ENCODE measurements at places on chromosomes 7 and 10. TPM values are rescaled to one million over a fixed set of nuclear protein-coding genes. Genes with fewer than 3 reads are reported as not detected.

The IGF2BP3 gene
- polyA plus RNA-seq: 78.5 TPM

GRCh38 chr7:142808802-142809583 is 38.2 kb downstream of the PRSS2 start:
- DNase-seq: no peak

DNA sequence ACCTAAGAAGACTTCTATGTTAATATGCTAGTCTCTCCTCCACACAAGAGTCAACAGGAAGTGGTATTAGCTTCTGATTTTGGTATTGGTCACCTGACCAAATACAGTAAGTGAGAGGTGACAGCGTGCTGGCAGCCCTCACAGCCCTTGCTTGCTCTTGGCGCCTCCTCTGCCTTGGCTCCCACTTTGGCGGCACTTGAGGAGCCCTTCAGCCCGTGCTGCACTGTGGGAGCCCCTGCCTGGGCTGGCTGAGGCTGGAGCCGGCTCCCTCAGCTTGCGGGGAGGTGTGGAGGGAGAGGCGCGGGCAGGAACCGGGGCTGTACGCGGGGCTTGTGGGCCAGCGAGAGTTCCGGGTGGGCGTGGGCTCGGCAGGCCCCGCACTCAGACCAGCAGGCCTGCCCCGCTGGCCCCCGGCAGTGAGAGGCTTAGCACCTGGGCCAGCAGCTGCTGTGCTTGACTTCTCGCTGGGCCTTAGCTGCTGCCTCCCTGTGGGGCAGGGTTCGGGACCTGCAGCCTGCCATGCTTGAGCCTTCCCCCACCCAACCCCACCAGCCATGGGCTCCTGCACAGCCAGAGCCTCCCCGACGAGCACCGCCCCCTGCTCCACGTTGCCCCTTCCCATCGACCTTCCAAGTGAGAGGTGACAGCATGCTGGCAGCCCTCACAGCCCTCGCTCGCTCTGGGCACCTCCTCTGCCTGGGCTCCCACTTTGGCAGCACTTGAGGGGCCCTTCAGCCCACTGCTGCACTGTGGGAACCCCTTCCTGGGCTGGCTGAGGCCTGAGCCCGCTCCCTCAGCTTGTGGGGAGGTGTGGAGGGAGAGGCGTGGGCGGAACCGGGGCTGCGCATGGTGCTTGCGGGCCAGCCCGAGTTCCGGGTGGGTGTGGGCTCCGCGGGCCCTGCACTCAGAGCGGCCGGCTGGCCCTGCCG is 4.2 kb upstream of the ACSL5 start:
- DNase-seq: no peak

GRCh38 chr7:36182854-36183604 is 30.0 kb downstream of the EEPD1 start:
- DNase-seq: no peak

DNA sequence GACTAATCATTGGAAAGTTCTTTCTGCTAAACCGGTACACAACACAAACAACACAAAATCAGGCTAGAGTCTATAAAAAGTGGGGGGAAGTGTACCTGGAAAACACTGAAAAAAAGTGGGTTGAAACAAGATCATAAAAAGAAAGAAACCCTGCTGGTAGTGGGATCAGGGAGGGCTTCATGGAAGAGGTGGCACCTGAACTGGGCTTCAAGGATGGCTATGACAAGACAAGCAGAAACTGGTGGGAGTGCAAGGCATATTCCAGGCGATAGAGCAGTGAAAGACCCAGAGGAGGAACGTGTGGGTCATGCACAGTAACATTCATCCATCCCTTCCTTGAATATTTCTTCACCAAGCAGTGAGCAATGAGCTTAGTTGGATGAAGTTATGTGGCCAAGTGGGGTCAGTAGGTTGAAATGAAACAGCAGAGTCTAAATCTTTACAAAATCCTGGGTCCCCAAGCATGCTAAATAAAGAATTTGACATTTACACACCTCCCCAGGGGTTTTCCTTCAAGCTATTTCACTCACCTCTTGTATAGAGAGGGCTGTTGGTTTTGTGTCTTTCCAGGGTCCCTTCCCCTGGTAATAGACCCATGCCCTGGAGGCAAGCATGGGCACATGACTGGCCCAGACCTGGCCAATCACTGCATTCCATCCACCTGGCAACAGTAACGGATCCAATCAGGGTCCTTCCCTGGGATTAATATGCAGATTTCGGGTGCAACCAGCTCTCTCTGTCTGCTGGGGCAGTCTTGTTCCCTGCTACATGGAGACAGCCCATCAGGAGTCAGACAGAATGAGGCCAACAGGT is 38.2 kb downstream of the SPOCK2 start:
- DNase-seq: no peak

The HOXA3 gene
- 1.6 TPM for polyA plus RNA-seq

The TRIM74 gene
- 0.09 TPM for polyA plus RNA-seq

DNA sequence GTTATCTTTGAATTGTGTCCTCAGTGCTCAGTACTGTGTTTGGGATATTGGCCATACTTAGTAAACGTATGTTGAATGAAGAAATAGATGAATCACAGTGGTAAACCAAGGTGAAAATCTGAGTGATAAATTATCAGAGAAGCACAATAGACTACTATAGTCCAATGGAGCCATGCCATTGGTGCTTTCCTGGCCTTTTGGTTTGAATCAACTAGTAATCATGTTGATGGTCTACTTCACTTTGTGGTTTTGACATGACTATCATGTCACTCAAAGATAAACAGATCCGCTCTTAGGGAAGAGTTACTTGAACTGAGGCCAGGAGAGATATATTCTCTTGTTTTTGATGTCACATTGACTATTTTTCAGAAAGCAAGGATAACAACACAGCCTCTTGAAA is 86.1 kb upstream of the IGFBP3 start:
- DNase-seq: no peak

The VSIR gene
- 22.1 TPM for polyA plus RNA-seq

GRCh38 chr10:130361351-130362105 is 225.3 kb downstream of the GLRX3 start:
- DNase-seq: no peak

DNA sequence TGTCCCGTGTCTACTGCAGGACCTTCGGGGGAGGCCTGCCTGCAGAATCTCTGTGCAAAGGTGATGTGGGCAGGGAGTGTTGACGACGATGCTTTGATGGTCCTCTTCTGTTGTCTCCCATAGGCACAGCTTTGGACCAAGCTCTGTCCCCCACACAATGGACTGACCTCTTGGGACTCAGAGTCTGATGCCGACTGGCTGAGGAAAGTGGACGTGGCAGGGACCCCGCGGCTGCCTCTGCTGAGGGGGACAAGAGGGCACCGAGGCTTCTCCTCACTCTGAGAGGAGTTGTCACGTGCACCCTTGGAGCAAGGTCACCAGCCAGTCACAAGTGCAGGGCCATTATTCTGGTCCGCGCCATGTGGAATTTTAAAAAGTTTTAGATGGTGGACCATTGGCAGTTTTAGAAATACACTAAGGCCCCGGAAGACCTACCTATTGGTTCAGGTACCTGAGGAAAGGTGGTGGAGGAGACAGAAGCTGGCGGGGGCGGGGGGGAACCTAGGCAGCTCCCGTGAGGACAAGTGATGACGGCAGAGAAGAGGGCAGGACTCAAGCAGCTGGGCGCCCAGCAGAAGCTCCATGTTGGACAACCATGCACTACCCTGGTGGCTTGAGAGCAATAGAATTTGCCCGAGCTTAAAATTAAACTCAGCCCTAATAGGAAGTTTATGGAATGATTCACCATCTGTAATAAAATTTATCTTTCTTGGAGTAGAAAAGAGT is 331.4 kb downstream of the PTPRN2 start:
- no peak for DNase-seq

DNA sequence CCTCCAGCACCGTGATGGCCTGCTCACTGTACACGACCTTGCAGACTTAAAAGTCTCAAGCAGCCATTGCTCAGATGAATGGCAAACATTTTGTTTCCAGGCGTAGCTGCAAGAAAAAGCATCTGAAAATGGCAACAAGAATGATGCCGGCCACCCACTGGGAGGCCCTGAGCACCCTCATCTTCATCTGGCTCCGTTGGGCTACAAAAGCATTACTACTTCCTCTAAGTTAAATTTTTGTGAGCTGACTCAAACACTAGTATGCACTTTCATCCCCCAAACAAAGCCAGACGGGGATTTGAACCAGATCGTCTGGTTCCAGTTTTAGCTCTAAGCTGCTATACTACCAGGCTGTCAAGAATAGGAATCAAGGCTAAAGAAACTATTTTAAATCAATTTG is 116.6 kb upstream of the CDK1 start:
- no peak for DNase-seq

DNA sequence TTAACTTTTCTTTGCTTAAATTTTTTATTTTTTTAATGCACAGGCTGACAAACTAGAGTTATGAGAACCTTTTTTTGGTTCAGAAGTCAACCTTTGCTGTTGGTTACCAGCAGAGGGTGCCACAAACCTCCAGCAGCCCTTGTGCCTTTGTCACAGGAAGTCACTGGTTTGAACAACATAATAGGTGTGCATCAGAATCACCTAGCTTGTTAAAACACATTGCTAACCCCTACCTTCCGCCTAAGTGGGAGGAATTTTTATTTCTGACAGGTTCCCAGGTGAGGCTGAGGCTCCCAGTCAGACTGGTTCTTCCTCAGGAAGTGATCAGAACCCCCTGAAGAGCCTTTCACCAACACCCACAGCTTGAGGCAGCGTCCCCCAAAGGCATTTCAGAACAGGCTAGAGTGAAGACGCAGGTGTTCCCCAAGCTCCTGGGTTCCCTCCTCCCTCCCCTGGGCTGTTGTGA is 22.6 kb upstream of the VDAC2 start:
- no peak for DNase-seq

- DNase-seq: no peak
Measured at GRCh38 chr10:14654821-14655382, 119.8 kb downstream of the FAM107B start.

- DNase-seq: no peak
Measured at GRCh38 chr10:101182936-101183335, 46.3 kb downstream of the LBX1 start.

DNA sequence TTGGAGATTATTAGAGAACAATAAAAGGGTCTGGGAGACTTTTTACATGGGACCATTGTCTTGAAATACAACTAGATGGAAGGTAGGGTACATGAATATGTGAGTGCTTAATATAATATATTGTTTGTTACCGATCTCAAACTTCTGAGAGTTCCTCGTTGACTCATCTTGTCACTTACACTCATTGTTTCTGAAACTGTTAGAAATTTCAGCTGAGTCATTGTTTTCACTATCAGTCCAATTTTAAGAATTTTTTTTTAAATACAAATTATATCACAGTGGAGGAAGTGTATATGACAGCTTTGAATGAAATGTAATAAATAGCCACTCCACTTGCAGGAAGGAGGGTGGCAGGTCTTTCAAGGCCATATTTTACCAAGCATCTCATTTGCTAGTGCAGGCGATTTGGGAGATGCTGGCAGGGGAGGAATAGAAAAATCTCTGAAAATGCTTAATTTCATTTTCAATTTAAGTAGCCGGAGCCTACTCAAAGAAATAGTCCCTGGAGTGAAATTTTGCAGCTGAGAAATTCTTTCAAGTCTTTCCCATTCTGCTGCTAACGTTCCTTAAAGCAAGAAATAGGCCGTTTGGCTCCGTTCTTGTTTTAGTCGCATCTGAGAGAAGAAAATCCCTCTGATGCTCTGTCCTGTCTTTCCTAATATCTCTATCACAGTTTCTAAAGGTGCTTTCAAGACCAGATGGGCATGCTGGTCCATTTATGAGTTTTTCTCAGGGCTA is 1404.2 kb upstream of the CELF2 start:
- DNase-seq: no peak

DNA sequence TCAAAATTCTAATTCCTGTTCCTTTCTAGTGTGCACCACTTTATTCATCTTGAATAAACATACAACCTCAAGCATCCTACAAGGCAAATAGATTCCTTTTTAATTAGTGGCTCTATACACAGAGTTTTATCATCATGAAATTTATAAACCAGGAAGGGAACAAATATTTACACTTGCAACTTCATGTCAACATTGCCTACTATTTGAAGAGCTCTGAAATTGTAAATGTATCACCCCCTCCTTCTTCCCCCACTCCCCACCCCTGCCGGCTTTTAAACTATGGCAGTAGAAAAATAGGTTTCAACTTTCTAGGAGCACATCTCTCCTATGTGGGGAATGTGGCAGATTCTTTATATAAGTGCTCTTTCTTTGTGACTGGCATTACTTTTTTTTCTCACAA is 49.6 kb downstream of the KAT6B start:
- DNase-seq: no peak

DNA sequence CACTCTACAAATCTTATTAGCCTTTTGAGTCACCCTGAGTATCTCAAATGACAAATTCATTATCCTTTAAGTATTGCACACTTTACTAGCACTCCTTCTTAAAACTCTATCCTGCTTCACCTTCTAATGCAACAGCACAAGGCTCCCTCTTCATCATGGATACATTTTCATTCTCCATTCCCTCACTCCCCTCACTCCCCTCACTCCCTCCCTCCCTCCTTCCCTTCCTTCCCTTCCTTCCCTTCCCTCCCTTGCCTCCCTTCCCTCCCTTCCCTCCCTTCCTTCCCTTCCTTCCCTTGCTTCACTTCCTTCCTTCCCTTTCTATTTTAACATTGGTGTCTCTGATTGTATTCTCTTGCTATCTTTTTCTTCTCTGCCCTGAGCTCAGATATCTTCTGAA is 130.5 kb downstream of the PCLO start:
- DNase-seq: no peak

DNA sequence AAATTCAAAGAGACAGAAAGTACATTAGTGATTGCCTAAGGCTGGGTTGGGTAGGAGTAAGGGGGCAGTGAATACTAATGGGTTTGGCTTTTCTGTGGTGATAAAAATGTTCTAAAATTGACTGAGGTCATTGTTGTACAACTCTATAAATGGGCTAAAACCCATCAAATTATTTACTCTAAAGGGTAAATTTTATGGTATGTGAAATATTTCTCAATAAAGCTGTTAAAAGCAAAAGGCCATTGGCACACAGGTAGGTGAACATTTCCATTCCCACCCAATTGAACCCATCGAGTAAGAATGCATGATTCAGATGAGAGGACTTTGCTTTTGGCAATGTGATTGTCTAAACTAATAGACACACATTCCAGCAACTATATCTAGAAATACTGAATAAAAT is 579.4 kb downstream of the GATA3 start:
- DNase-seq: no peak

The ANKRD2 gene
- 0.05 TPM for polyA plus RNA-seq

DNA sequence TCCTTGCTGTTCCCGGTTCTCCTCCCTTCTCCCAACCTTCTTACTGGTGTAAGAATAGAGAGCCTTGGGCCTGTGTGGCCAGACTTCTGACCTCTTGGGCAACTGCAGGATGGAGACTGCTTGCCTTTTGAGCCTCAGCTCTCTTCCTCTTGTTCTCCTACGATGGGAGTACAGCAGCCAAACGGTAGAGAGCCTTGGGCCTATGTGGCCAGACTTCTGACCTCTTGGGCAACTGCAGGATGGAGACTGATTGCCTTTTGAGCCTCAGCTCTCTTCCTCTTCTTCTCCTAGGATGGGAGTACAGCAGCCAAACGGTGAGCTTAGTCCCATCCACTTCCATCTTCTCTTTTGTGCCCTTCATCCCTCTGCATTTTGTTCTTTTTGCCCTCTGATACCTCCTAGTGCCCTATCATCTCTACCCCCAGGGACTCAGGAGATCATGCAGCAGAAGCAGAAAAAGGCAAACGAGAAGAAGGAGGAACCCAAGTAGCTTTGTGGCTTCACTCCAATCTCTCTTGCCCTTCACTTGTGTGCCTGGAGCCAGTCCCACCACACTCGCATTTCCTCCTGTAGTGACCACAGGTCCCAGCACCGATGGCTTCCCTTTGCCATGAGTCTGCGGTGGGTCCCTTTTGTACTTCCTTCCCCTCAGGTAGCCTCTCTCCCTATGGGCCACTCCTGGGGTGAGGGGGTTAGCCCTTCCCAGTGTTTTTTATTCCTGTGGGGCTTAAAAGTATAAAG is 15.3 kb downstream of the SLC25A13 start:
- DNase-seq: no peak

- DNase-seq: no peak
Measured at GRCh38 chr7:52472006-52472620, 563.3 kb upstream of the POM121L12 start.

Data from AG04450 (cell line).